ENCODE measurements at places on chromosomes 4 and X.
A peak's percentile ranks its signal among the peaks of the same experiment; 100 is the strongest.

- H3K27me3 ChIP-seq = no peaks in the 10 kb centered on the region
- DNase-seq = no peak
- no peaks in the 10 kb centered on the region for H3K36me3 ChIP-seq
- peaks cover 4% of the 10 kb centered on the region for H3K4me1 ChIP-seq
- no peak overlapping the region for H3K27ac ChIP-seq
Measured at GRCh38 chrX:40449956-40450706, 130.6 kb upstream of the ATP6AP2 start.

DNA sequence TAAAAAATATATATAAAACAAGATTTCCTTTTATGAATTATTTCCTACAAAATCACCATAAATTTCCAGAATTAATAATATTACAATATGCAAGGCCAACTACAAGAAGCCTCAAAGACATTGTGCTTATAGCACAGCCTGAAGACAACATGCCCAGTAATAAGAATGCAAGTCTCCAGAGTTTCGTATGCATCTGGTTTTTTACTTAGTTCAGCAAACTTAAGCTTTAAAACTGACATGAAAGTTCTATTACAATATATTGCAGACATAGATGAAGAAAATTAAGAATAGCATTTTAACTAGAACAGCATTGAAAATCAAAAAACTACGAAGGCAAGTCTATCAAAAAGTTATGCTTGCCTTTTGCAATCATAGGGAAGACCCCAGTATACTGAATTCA, 107.6 kb downstream of the PRDM5 start:
- H3K4me1 ChIP-seq = no peaks in the 10 kb centered on the region
- no peak for DNase-seq
- no peaks in the 10 kb centered on the region for H3K27me3 ChIP-seq
- H3K27ac ChIP-seq = no peak overlapping the region
- no peaks in the 10 kb centered on the region for H3K36me3 ChIP-seq

GRCh38 chr4:71711985-71712348, 71.9 kb downstream of the GC start:
- H3K4me1 ChIP-seq = no peaks in the 10 kb centered on the region
- H3K36me3 ChIP-seq = no peaks in the 10 kb centered on the region
- no peak overlapping the region for H3K4me3 ChIP-seq
- DNase-seq = no peak

DNA sequence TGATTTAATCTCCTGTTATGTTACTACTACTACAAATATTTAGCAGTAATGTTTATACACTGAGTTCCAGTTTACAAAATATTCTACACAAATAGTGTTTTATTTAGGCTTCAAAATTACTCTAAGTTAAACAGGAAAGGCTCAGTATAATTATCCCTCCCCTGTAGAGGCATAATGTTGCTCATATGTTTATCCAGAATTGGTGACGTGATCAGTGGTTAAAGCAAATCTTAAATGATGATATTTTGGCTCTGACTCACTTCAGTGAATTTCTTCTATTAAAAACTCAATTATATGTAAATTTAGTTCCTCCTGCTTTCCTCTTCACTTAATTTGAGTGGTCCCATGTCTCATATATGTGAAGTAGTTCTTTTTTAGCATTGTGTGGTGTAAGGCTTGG, 438.5 kb downstream of the ADGRL3 start:
- H3K36me3 ChIP-seq = no peaks in the 10 kb centered on the region
- H3K4me3 ChIP-seq = no peak overlapping the region
- no peaks in the 10 kb centered on the region for H3K27me3 ChIP-seq
- DNase-seq = no peak
- H3K27ac ChIP-seq = no peak overlapping the region
- H3K4me1 ChIP-seq = no peaks in the 10 kb centered on the region

GRCh38 chrX:106731590-106731989, 5.1 kb downstream of the RNF128 start:
- peaks cover 9% of the 10 kb centered on the region for H3K27me3 ChIP-seq
- no peak overlapping the region for H3K4me3 ChIP-seq
- H3K27ac ChIP-seq = no peak overlapping the region
- no peaks in the 10 kb centered on the region for H3K4me1 ChIP-seq
- H3K36me3 ChIP-seq = no peaks in the 10 kb centered on the region

GRCh38 chrX:45850775-45851433, 650.2 kb upstream of the DIPK2B start:
- no peaks in the 10 kb centered on the region for H3K4me1 ChIP-seq
- no peaks in the 10 kb centered on the region for H3K27me3 ChIP-seq
- DNase-seq = peak; percentile 18
- H3K4me3 ChIP-seq = peak overlapping the region; percentile 64
- H3K27ac ChIP-seq = no peak overlapping the region
- no peaks in the 10 kb centered on the region for H3K36me3 ChIP-seq

DNA sequence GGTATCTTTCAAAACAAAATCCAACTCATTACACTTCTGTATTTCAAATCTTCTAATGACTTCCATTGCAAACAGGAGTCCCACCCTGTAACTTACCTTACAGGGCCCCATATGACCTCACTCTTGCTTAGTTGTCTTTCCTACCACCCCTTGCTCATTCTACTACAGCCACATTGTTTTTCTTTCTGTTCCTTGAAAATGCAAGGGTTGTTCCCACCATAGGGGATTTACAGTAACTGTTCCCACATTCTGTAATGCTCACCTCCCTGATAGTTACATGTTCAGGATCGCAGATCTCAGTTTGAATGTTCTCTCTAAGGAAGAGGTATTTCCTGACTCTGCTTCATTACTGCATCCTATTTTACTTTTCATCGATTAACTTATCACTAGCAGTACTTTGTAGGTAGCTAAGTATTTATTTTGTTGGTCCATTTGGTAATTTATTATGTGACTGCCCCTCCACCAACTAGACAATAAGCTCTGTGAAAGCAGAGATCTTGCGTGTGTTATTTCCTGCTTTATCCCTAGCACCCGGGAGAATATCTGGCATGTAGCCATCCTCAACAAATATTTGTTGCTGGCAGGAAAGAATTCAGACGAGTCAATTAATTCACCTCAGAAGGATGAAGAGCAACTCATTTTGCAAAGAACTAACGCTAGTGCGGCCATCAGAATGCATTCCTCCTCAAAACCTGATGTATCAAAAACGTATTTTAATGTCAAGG, 21.4 kb downstream of the MAOB start:
- H3K27me3 ChIP-seq = no peaks in the 10 kb centered on the region
- DNase-seq = no peak
- H3K4me1 ChIP-seq = no peaks in the 10 kb centered on the region

DNA sequence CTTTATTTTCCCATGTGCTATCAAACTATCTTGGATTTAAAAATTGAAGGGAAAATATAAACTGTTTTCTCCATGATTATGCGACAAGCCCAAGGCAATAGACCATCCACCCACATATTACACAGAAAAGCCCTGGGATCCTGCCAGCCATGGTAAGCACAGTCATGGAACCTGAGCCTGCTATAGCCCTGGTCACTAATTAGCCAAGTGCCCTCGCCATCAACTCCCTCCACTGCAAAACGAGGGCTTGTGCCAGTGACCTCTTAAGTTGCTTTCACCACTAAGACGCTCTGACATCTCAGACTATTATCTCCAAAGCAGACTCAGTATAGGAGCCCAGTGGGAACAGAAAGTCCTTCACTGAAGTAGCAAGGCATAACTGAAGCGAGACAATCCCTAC, 69.2 kb downstream of the NLGN4X start:
- H3K4me1 ChIP-seq = no peaks in the 10 kb centered on the region
- no peak overlapping the region for H3K4me3 ChIP-seq
- no peaks in the 10 kb centered on the region for H3K36me3 ChIP-seq
- H3K27ac ChIP-seq = no peak overlapping the region
- H3K27me3 ChIP-seq = no peaks in the 10 kb centered on the region

GRCh38 chr4:98833384-98833783, 95.5 kb downstream of the EIF4E start:
- H3K36me3 ChIP-seq = no peaks in the 10 kb centered on the region
- DNase-seq = no peak
- no peaks in the 10 kb centered on the region for H3K27me3 ChIP-seq
- H3K27ac ChIP-seq = no peak overlapping the region
- no peaks in the 10 kb centered on the region for H3K4me1 ChIP-seq
- no peak overlapping the region for H3K4me3 ChIP-seq

GRCh38 chrX:152904151-152905080, 6.5 kb downstream of the ZNF185 start:
- no peak overlapping the region for H3K4me3 ChIP-seq
- DNase-seq = peak; percentile 58
- no peaks in the 10 kb centered on the region for H3K36me3 ChIP-seq
- H3K27ac ChIP-seq = no peak overlapping the region

Data from kidney (tissue), 22 donors.